ENCODE measurements at places on chromosomes 3 and 15.

- DNase-seq: no peak
These were observed 187.1 kb upstream of the STT3B start for GRCh38 chr3:31345581-31345980.

DNA sequence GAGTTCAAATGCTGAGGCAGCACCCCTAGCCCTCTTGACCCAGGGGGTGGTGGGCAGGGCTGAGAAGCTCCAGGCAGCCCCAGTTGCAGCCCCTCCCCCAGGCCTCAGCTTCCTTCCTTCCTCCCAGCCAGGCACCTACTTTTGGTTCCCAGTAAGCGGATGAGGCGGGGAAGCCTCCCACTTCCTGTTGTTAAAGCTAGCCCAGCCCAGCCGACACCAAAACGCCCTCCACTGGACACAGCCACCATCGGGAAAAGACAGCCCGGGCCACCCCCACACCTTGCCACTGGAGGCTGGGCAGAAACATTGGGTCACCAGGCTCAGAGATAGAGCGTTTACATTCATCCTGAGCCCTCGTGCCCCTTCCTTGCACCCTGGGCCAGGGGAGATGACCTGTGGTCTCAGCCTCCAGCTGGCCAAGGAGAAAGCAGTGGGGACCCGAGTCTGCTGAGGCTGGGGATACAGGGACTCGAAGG is 3.5 kb downstream of the DUSP7 start:
- no peak for DNase-seq

DNA sequence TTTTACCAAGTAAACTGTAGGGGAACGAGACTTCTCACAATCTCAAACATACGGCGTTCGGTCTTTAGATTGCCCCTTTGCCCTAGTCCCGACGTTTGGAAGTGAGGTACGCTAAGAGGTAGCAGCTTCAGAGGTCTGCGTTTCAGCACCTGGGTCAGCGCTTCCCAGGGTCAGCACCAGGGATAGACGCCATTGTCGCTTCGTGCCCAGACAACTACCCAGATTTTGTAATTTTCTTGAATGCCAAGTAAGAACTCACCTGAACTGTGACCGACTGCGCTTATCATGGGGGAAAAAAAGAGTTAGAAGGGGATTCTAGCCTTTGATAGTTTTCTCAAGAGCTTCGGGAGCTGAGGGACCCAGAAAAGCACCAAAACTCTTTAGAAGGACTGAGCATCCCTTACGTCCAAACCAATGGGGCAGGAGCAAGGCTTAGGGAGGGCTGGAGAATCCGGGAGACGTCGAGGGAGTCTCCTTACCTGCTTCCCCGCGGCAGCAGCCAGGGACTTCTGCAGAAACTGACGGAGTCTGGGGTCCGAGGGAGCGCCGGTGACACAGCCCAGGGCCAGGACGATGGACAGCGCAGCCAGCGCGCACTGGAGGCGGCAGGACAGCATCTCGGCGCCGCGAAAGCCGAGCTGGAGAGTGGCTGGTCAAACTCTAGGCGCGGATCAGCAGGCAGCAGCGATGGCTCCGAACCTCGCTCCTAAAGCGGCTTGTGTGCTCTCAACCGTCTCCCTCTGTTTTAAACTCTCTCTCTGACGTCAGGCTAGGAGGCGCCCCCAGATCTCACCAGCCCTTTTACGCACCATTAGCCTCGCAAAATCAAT is at the start of gene SST:
TSS of gene SST (minus strand) at position 720 of the 830 bp plus-strand sequence. CDS start at position 617, 103 bp downstream.
- DNase-seq: no peak

DNA sequence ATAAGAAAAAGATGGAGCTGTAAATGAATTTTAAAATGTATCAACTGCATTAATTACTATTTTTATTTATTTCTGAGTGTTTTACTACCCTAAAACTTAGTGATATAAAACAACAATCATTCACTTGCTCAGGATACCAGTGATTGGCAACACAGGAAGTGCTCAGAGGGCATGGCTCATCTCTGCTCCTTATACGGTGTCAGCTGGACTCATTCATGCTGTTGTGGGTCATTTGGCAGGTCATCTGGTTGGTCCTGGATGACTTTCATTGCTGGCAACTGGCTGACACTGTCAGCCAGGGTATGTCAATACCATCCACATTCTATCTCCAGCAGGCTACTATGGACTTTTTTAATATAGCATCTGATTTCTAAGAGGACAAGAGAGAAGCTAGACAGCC is 689.6 kb upstream of the NECTIN3 start:
- DNase-seq: no peak

- DNase-seq: no peak
These were observed 4.5 kb upstream of the GATA2 start for GRCh38 chr3:128497305-128498126.

All from cortex of kidney (tissue), 1 donor.